ENCODE measurements at places on chromosomes 1 and 21.

GRCh38 chr1:29397981-29398380 lies 161.7 kb downstream of the PTPRU start:
- no peak for DNase-seq

DNA sequence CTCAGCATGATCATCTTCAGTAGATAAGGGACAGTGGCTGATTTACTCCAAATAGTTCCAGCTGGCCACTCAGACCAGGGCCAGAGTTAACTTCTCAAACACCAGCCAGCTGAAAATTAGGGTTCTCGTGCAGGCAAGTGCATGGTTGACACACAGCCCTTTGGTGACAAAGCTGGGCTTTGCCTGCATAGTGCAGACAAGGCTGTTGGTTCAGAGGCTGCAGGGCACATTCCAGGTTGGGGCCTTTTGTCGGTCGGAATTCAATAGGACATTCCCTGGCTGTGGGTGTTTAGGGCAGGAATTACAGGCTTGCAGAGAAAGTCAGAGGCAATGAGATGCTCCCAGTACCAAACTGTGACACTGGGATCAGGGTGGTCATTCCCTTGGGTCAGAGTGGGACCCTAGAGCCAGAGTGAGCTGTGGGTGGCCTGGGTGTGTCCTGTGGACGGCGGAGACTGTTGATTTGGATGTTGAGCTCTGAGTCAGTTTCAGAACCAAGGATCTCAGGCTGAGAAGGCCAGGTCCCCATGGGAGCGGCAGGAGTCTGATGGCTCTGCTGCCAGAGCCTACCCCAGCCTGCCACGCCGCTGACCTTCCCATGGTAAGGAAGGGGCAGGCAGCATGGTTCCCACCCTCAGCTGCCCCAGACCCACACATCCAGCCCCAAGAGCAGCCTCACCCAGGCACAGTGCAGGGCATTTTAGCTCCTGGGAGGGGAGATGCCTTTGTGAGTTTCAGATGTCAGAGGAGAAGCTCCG lies 56.2 kb downstream of the STUM start:
- DNase-seq: no peak

GRCh38 chr1:176545034-176545639 lies 82.2 kb downstream of the PAPPA2 start:
- no peak for DNase-seq

DNA sequence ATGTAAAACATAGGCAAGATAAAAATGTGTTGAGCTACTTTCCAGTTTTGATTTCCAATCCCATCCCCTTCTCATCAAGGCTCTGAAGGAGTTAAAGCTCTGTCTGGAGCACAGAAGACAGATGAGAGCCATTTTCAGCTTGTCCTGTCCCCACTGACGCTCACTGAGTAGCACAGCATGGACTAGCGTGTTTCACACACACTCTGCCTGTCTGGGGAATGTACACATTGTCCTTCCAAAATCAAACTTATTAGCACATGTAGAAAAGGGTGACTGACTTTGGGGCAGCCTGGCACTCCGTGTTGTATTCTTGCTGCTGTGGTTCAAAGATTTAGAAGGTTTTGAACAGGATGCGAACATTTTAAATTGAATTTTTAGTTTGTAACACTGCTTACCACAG lies 139.2 kb downstream of the NEK7 start:
- no peak for DNase-seq

DNA sequence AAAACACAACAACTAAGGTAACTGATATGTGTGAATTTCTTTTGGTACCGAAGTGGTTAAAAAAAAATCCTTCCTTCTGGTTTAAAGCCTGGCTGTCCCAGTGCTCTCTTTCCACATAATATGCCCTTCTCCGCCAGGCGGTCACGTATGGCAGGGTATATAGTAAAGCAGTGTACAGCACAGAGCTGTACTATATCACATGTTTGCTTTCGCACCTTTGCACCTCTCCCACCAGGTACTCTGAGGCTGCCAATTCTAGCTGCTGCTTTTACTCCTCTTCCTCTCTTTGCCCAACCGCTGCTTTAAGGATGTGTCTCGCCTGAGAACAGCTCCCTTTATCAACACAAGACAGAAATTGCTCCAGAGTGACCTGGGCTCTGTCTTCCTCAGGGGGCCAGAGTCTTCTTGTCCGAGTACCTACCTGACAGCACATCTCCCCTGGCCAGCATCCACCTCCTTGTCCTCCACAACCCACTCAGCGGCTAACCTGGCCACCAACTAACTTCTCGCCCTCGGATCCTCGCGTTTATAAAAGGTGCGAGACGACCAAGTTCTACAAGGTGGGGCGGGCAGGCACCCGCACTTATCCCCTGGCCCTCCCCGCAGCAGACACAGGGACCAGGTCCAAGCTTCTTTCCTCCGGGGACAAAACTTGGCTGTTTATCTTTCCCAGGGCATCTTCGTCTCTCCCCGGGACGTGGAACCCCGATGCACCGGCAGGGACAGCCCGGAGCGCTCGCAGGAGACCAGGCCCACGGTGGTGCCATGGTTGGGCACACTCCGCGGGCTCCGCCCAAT lies 1.6 kb downstream of the COLGALT2 start:
- DNase-seq: no peak

DNA sequence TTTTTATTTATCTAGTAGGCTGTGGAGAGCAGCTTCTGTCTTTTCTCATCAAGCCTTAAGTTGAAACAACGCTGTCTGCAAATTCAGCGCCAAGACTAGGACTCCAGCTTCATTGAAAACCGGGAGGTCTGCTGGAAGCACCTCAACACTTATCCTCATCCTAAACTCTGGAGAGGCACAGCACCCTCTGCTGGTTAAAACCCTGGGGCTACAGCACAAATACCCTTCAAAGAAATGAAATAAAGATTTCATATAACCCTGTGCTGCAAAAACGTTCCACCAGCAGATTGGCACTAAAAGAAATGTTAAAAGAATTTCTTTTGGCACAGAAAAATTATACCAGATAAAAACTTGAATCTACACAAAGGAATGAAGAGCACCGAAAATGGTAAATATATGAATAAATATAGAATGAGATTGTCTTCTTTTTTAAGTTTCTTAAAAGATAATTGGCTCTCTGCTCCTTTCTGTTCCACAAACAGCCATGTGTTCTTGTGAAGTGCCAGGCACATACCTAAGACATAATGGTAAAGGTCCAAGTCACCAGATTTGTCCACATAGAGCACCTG lies 227.7 kb upstream of the SAMSN1 start:
- DNase-seq: no peak

- no peak for DNase-seq
Observed at GRCh38 chr1:206805357-206805756, 33.1 kb upstream of the IL10 start.

GRCh38 chr1:179598631-179599030 lies 7.0 kb downstream of the TDRD5 start:
- no peak for DNase-seq

DNA sequence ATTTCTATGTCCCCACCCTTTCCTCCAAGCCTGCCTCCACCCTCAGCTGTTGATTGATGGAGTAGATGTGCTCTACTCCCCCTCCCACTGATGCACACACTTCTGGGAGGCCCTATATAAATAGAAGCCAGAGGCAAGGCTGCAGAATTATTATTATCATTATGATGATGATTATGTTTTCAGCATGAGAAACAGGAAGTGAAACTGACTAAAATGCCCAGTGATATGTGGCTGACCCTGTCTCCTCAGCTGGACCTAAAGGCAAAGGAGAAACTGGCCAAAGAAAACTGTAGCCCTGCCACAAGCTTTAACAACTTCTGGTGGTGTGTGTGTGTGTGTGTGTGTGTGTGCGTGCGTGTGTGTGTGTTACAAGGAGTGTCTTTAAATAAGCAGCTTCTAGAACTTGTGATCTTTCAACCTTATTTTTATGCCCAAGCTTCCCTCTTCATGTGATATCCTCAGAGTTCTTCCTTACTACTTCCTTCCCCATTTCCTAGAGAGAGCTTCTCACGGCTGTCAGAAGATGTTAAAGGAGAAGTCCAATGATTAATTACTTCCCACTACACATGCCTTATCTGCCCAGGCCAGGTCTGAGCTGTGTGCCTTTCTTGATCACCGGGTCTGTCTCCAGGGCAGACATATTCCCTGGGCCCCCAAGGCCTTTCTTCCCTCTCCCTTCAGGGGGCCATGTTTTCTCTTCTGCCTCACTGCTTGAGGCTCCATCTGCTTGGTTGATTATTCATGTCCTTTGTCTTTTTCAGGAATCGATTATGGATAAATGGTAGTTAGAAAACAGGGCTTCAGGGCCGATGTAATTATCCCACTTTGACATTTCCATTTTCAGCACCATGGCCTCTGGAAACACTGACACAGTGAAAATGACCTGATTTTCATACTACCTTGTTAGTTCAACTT lies 11.6 kb upstream of the MAPKAPK2 start:
- DNase-seq: no peak

- peak; percentile 85 for DNase-seq
Observed at GRCh38 chr1:202034683-202035462, 24.5 kb downstream of the ELF3 start.

- no peak for DNase-seq
Observed at GRCh38 chr1:33741749-33742148, 122.1 kb upstream of the HMGB4 start.

DNA sequence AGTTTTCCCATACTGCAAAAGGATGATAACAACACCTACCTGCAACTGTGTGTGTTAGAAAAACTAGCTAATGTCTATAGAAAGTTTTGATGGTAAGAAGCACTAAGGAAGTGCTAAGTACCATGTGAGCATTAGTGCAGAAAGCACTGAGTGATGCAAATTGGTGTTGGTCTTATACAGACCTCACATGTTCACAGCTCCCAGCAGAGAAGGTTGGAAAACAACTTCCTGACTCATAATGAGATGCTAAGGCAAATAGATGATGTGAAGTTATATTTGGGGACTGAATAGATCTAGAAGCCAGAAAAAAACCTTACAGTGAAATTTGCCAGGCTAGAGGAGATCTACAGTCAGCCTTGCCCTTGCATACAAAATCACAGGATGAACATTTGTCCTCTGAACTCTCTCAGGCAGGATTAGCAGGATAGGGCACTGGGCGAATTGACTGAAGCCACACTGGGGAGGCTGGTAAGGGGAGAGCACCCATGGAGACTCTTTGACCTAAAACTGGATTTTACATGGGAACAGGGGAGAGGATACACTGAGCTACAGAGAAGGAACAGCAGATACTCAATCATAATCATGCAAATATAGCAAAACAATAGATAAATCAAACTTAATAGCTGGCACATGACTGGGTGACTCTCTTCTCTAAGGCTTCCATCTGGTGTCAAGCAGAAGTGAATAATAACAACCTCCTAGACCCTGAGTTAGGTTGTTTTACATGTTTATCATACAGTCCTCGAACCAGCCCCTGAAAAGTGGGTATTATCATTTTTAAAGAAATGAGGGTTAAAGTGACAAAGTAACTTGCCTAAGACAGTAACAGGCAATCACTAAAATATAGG lies 61.3 kb downstream of the ASTN1 start:
- no peak for DNase-seq

- DNase-seq: peak; percentile 100
Observed at GRCh38 chr1:6784560-6785317, 515 bp upstream of the CAMTA1 start.

DNA sequence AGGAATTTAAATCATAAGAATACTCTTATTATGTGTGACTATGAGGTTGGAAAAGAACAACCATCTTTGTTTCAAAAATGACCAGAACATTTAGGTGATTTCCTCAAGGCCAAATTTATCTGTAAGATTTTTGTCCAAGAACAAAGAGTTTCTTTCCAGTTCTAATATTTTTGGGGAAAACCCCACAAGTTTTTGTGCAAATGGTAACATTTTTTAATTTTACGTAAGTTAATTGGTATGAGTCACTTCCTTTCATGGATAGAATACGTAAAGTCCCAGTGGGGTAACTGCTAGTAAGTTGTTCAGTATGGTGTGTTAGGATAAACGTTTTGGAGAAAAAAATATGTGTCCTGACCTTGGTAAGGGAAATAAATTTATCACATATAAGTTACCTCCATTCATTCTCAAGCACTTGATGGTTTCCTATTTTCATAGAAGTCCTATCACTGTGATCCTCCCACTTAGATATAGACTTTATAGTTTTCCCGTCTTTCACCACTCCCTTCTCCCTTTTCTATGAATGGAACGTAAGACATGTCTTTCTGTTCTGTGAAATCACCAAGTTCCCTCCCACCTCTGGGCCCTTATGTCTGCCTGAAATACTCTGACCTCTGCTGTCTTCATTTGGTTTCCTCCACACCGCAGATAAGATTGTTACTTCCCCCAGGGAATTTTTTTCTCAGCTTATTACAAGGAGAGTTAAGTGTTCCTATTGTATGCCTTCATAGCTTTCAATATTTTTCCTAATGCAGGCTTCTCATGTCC lies 34.9 kb upstream of the TSNAX start:
- DNase-seq: no peak

- no peak for DNase-seq
Observed at GRCh38 chr1:159895836-159896545, 4.0 kb downstream of the CFAP45 start.

DNA sequence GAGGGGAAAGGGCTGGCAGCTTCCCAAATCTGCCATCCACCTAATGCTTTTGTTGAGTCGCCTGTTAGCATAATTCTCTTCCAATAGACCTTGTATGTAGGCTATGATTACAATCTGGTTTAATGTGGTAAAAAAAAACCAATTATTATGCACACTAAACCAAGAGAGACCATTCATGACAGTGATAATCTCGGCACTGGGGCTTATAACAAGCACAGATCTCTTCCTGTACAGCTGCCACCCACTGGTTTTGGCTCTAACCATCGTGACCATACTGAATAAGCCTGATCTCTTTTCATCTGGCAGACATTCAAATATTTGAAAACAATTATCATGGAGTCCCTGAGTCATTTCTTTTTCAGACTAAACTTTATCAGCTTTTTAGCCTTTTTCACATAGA lies 12.0 kb upstream of the SYT14 start:
- peak; percentile 40 for DNase-seq

DNA sequence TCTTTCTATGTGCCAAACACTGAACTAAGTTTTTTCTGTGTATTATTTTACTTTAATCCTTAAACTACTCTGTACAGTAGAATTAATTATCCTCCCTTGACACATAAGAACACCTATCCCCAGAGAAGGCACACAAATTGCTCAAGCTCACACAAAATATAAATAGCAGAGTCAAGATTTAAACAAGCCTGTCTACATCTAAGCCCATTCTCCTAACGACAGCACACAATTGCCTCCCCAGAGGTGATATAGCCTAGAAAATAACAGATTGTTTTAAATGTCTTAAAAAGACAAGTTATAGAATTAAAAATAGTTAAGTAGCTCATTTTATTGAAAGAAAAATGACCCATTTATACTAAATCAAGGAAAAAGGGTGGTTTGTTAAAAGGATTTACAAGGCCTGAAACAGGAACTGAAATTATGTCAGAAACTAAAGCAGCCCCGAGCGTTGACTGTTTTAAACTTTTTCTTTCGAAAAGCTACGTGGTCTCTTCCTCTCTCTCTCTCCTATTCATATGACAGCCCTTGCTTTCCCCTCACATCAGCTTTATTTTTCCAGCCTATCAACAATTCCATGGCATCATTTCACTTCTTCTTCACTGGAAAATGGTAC lies 30.5 kb downstream of the TNFSF18 start:
- no peak for DNase-seq

GRCh38 chr1:222644636-222644980 lies 26.7 kb downstream of the MIA3 start:
- DNase-seq: no peak
